Stimulated activated CD4-positive, alpha-beta T cell treated with anti-CD3 and anti-CD28 coated beads, Interleukin-1b, Interleukin-23, amount 100 ng/mL, for 4 hours (primary cell): ENCODE measurements at places on chromosomes 6 and 20.

- no peak for DNase-seq
Measured at GRCh38 chr6:14720411-14721102, 525.3 kb upstream of the JARID2 start.

DNA sequence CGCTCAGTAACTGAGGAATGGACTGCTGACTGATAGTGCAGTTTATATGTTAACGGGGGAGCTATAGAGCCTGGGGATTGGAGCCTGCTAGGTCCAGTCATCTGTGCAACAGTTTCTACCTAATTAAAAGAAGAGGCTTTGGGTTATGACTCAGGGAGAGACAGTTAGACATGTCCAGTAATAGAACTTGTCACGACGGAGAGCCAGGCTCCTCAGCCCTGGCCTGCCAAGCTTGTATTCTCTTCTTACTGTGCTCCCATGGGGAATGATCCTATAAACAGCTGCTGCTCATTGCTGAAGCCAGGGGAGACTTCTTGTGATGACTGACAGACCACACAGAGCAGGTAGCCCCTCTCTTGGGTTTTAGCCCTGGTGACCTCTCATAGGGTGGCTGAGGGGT is 69.3 kb downstream of the SYNJ2 start:
- no peak for DNase-seq

DNA sequence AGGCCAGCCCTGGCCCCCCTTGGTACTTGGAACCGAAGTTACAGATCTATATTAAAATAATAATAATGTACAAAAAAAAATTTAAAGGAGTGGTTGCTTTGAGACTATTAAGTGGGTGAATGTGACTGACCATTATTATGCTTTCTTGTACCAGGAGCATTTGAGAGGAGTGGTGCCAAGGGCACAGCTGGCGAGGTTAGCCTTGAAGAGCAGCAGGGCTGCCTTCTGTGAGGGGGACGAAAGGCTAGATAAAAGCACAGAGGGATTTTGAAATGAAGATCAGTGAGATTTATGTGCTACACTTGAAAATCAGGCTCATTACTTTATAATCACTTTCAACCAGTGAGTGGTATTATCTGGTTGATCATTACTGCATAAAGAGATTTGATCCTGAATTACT is 48.6 kb downstream of the FIG4 start:
- no peak for DNase-seq

- DNase-seq: peak; percentile 50
Measured at GRCh38 chr6:160930547-160931377, 60.8 kb upstream of the MAP3K4 start.

- no peak for DNase-seq
Measured at GRCh38 chr6:46262928-46263706, 92.3 kb upstream of the ENPP5 start.

- DNase-seq: no peak
Measured at GRCh38 chr6:149438855-149439254, 38.8 kb downstream of the SUMO4 start.

DNA sequence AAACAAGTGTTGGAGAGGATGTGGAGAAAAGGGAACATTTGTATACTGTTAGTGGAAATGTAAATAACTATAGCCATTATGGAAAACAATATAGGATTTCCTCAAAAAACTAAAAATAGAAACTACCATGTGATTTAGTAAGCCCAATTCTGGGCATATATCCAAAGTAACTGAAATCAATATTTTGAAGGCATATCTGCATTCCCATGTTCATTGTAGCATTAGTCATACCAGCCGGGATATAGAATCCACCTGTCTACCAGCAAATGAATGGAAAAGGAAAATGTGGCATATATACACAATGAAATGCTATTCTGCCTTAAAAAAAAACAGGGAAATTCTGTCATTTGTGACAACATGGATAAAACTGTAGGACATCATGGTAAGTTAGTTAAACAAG is 15.3 kb upstream of the C6orf58 start:
- DNase-seq: no peak

DNA sequence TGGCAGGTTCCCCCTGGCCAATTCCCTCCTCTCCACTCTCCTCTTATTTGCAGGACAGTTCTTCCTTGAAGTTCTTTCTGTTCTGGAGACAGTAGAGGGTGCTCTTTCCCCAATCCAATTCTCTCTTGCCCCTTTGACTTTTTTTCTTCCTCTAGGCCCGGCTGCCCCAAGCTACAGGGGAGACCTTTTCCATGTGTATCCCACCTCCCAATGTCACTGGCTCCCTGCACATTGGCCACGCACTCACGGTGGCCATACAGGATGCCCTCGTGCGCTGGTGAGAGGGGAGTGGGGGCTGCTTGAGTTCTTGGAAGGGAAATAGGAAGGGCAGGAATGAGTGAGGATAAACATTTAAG is 1.5 kb downstream of the VARS2 start:
- no peak for DNase-seq

DNA sequence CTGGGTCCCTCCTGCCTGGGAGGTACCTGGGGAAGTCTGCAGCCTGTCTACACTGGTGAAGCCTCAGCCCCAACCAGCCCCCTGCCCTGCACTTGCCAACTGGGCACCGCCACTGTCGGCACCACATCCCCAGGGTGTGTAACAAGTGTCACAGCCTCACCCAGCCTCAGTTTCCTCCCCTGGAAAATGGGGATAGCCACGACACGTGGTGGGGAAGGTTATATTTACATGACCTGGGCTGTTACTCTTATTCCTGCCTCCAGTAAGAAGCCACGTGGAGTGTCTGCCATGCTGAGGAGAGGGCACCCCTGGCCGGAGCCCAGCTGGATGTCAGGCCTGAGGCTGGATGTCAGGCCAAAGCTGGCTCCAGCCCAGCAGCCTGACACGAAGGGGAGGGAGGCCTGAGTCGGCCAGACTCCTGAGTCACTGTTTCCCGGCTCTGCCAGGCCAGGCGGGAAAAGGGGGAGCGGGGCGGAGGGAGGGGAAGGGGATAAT is 44.9 kb downstream of the SNAI1 start:
- DNase-seq: no peak

DNA sequence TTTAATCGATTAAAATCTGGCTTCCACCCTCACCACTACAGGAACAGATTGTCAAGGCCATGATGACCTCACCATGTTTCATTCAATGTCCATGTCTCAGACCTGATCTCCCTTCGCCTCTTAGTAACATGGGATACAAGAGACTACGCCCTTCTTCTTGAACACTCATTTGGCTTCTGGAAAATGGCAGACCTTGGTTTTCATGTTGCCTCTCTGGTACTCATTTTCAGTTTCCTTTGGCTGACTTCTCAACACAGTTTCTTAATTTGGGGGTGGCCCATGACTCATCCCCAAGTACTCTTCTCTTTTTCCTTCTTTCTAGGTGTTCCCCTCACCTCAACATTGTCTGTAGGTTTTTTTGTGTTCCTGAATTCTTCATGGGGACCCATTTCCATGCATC is 22.7 kb downstream of the TMX4 start:
- no peak for DNase-seq

DNA sequence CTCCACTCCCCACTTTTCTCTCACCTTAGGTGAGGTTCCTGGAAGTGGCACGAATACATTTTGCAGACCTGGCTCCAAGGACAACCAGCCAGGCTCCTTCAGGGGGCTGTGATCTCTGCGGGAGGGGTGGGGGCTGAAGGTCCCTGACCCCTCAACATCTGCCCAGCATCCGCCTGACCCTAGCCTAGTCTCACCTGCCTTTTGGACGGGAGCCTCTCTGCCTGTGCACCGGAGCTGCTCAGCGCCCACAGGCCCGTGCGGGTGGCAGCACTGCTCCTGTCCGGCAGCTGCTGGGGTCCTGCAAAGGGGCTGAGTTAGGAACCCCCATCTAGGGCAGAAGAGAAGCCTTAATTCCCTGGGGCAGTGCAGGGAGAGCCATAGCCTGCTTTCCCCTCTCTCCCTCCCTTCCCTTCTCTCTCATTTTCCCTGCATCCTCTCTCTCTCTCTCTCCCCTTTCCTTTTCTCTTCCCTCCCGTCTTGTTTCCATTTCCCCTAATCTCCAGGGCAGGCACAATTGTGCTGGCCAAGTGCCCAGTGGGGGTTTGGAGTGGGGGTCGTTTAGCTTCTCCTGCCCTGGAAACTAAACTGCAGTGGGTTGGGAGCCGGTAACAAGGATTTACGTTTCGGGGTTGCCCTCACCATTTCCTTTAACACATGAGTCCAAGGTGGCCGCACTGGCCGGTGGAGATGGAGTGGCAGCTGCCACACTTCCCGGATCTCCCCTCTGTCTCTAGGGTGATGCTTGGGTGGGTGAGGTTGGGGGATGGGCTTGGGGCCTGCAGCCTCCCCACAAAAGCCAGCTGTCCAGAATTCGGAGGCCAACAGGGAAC is 54.1 kb downstream of the CTCFL start:
- DNase-seq: no peak

- no peak for DNase-seq
Measured at GRCh38 chr20:51027035-51027795, 4.3 kb upstream of the KCNG1 start.

DNA sequence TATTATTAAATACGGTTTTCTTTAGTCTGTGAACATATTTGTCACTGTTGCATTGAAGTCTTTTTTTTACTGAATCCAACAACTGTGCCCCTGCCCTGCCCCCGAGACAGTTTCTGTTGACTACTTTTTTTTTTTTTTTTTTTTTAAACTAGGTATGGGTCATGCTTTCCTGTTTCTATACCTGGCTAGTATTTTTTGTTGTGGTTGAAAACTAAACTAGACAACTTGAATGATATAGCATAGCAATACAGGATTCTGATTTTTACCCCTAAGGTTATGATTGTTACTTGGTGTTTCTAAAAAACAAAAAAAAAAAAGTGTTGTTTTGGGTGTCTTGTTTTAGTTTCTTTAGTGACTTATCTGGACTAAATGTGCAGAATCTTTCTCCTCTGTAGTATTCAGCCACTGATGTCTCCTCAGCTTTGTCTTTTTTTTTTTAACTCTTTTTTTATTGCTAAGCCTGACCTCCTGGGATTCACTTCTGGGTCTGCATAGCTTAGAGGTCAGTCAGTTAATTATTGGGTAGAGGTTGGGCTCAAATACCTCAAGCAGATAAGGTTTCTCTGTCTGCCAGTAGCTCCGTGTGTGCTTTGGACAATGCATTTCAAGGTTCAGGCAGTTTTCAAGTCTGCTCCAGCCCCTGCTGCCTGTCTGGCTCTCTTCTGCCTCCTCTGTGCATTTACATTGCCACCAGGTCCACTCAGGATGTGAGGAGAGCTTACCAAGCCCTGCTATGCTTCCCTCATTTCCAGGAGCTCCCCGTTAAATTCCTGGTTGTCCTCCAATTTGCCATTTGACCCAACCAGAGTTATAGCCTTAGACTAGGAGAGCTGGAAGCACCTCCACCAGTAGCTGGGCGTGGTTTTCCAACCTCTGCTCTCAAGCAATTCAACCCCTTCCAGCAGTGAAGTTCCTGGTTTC is 91.4 kb downstream of the SYNDIG1 start:
- no peak for DNase-seq

DNA sequence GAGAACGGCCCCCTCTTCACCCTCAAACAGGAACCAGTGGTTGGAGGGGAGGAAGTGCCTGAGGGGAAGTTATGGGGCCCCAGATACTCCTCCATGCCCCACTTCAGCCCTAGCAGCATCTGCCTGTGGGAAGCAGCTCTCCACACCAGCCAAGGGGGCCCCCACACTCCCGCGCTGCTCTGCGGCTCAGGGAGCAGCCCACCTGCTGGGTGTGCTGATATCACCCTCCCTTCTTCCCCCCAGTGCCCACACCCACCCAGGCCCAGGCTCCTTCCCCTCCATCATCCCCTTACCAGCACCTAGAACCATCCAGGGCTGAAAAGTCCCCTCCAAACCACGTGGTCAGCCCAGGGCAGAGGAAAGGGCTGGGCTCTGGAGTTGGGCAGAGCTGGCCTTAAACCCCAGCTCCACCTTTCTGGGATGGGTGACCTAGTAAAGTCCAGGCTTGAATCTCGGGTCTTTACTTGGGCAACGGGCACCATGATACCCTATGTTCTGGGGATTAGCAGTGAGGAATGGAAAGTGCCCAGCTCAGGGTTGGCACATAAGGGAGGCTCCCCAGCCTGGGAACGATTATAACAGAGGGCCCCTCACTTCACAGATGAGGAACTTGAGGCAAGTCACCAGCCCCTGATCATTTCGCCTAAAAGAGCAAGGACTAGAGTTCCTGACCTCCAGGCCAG is 663 bp downstream of the LST1 start:
- DNase-seq: no peak

DNA sequence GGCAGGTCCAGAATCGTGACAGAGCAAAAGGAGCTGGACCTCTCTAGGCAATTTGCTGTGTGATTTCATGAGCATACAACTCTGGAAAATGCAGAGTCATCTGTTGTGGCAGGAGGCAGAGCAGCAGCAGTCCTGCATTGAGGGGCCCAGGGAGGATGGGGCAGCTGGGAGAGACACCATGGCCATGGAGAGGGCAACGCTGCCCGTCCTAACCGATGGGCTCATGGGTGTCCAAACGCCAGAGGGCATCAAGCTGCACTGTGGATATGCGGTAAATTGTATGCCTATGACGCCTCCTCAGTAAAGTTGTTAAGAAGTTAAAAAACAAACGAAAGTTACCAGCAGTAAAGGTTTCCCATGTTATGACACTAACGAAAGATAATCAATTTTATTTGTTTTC is 42.2 kb upstream of the DACT2 start:
- no peak for DNase-seq

GRCh38 chr6:120096696-120097260 is 747.2 kb upstream of the MAN1A1 start:
- DNase-seq: no peak

- DNase-seq: no peak
Measured at GRCh38 chr20:17172836-17173516, 53.9 kb upstream of the PCSK2 start.

DNA sequence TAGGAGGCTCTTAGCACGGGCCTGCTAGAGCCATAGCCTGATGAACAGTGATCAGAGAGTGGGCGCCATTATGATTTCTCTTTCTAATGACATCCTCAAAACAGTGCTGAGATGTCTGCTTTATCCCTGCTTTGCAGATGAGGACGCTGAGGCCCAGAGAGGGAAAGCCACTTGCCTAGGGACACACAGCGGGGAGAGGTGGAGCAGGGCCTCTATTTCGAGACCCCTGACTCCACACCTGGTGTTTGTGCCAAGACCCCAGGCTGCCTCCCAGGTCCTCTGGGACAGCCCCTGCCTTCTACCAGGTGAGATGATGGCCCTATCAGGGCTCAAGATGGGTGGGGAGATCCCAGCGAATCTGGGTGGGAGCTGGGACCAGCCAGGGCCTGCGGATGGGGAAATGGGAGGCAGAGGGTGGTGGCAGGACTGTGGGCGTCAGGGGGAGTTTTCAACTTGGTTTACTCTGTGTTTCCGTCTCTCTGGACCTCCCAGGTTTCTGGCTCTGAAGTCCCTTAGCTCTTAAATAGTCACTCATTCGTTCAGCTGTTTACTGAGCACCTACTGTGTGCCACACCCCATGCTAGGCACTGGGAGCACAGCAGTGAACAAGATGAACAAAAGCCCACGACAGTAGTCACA is 36.7 kb downstream of the SRC start:
- no peak for DNase-seq
